ENCODE measurements at places on chromosomes 7 and 10. TPM values are rescaled to one million over a fixed set of nuclear protein-coding genes. Genes with fewer than 3 reads are reported as not detected.

Gene MOGAT3
- not detected for total RNA-seq

Gene FAM237B
- total RNA-seq: not detected

DNA sequence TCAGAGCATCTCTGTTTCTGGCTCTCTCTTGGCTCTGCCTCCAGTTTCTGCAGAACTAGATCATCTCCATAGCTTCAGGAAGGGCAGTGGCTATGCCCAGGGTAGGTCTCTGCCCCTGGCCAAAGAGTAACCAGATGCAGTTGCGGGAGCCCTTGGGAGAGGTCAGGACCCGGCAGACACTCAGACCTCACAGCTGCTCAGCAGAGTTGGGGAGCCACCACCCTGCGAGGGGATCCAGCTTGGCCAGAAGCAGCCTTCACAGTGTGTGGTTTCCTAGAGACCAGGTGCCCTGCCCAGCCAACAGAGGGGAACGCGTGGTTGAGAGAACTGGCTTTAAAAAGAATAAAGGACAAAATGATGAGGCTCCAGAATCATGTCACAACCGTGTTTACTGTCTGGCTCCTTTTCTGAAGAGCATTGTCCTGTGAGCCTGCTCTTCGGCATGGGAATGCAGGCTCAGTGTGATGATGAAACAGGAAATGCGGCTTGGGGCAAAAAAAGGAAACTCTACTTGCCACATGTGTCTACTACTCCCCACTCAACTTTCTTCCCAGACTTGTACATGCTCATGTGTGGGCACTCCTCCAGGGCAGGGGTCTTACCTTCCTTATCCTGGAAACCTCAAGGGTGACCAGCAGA lies 243.1 kb downstream of the INHBA start:
- no peak for DNase-seq

- no peak for DNase-seq
Observed at GRCh38 chr10:28892818-28893547, 215.7 kb downstream of the BAMBI start.

- DNase-seq: no peak
Observed at GRCh38 chr7:3063016-3063753, 19.5 kb upstream of the CARD11 start.

DNA sequence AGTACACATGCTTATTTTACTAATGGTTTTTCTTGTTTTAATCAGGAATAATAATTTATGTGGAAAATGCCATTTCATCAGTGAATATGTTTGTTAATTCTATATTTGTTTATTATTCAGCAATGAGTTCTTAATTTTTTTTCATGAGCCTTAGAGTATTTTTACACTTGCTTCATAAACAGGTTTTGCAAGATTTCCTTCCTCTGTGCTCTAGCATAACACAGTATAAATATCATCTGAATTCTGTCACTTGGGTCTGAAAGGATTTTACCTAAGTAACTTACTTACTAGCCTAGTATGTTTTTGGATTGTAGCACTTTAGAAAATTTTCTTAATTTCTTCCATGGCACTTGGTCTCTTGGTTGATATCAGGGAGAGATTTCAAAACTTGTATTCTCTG lies 45.8 kb downstream of the GLCCI1 start:
- DNase-seq: no peak
